ENCODE measurements at places on chromosomes 4 and X. TPM values are rescaled to one million over a fixed set of nuclear protein-coding genes. Genes with fewer than 3 reads are reported as not detected.
A peak's percentile ranks its signal among the peaks of the same experiment; 100 is the strongest.

DNA sequence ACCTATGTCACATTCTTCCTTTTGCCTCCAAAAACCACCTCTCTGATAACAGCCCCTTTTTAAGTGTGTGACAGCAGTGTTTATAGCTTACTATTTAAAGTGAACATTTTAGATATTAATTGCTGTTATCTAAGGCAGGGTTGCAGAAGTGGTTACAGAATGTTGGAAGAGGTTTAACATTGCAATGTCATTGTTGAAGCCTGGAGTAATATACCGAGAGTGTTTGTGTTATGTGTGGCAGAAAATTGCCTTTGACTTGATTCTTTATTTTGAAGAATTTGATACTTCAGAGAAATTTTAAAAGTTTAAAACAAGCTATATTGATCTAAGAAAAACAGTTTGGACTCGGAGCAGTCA, 37.1 kb downstream of the SMARCAD1 start:
- peaks cover 2% of the 10 kb centered on the region for H3K4me1 ChIP-seq
- no peaks in the 10 kb centered on the region for H3K27me3 ChIP-seq
- DNase-seq, result no peak
- H3K27ac ChIP-seq, result no peak overlapping the region
- H3K36me3 ChIP-seq, result peaks cover 41% of the 10 kb centered on the region

DNA sequence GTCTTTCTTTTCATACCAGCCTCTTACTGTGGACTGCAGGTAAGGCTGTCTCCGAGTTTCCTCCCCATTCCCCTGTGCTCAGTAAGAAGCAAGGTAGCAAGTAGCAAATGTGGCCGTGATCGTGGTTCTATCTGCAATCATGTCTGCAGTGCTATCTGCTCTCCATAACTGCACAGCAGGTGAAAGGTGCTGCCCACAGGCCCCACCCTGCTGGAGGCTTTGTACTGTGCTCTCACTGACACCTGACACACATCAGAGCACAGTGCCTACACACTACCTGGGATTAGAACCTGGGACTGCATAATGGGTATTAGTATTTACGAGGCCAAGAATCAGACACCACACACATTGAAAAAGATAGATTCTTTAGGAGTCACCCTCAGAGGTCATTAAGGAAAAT, 15.3 kb downstream of the PGRMC1 start:
- H3K27me3 ChIP-seq, result peaks cover under 1% of the 10 kb centered on the region
- DNase-seq, result no peak
- no peak overlapping the region for H3K4me3 ChIP-seq
- no peaks in the 10 kb centered on the region for H3K36me3 ChIP-seq

DNA sequence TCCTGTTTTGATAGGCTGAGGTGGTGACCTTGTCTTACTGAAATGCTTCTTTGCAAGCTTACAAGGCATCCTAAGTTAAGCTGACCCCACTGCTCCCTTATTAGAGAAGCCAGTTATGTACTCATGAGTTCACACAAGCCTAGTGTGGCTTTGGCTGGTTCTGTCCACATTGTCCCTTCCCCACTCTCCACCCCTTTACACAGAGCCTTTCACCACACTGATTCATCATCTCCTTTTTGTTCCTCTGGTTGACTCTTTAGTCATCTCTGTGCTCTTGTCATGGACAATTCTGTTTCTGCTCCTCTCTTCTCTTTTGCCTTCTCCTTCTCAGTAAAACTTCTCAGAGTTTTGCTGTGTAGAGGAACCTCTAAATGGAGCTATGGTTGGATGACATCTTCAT, 4.9 kb downstream of the CHRNA9 start:
- peaks cover 10% of the 10 kb centered on the region for H3K4me1 ChIP-seq
- no peak for DNase-seq
- H3K27ac ChIP-seq, result no peak overlapping the region

- peak; percentile 49 for DNase-seq
- H3K27ac ChIP-seq, result no peak overlapping the region
- H3K4me3 ChIP-seq, result no peak overlapping the region
- H3K36me3 ChIP-seq, result no peaks in the 10 kb centered on the region
Measured at GRCh38 chrX:70436343-70436742, 8.3 kb upstream of the DLG3 start.

DNA sequence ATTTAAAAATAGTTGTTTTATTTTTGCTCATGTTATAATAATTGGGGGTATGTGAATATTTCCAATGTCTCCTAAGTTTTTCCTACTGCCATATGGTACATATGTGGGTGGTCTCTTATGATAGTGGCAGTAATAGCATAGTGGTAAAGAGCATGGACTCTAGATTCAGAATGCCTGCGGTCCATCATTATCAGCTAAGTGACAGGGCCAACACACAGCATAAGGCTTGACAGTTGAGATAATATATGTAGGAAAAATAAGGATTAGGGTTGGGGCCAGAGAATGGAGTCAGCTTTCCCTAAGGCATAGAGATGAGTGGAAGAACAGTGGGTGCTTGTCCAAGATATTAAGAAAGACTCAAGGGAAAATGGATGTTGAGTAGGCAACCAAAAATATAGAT, 2707.5 kb downstream of the PCDH7 start:
- H3K4me3 ChIP-seq, result no peak overlapping the region
- H3K27me3 ChIP-seq, result no peaks in the 10 kb centered on the region
- H3K36me3 ChIP-seq, result no peaks in the 10 kb centered on the region
- DNase-seq, result no peak

GRCh38 chrX:107123750-107124149, 5.1 kb upstream of the RBM41 start:
- DNase-seq, result no peak
- H3K36me3 ChIP-seq, result no peaks in the 10 kb centered on the region
- H3K27me3 ChIP-seq, result no peaks in the 10 kb centered on the region
- peaks cover 5% of the 10 kb centered on the region for H3K4me1 ChIP-seq

DNA sequence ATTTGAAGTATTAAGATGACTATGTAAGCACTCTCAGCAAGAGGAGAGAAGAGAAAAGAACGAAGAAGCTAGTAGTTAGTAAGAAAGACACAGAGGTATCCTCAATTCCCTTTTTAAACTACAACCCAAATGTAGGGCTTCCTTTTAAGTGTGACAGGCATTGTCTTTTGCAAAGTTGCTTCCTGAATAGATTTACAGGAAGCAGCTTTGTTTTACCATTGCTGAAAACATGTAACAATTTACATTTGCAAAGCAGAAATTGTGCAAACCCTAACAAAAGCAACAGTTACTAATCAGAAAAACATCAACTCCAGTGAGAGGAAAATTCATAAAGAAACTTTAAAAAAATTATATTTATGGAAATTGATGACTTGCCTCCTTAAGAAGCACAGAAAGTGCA, 96.4 kb downstream of the FAM13A start:
- no peaks in the 10 kb centered on the region for H3K36me3 ChIP-seq
- H3K4me3 ChIP-seq, result no peak overlapping the region
- H3K27me3 ChIP-seq, result peaks cover 4% of the 10 kb centered on the region
- H3K4me1 ChIP-seq, result no peaks in the 10 kb centered on the region

DNA sequence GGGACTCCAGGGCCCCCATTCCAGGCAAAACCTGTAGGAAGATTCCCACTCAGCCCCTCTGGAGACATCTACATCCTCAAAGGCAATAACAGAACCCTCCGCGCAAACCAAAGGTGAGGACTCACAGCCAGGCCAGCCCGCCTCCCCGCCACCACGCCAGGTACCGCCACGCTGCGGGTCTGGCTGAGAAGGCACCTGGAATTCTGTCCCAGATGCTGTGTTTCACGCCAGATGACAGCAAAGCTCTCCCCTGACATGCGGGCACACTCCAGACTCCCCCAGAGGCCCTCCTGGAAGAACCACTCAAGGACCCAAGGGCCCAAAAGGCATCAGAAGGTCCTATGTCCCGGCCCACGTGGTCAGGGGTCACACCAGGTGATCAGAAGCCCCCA, 59.6 kb downstream of the FAM53A start:
- H3K36me3 ChIP-seq, result no peaks in the 10 kb centered on the region
- no peak overlapping the region for H3K4me3 ChIP-seq
- no peak for DNase-seq
- no peak overlapping the region for H3K27ac ChIP-seq
- no peaks in the 10 kb centered on the region for H3K4me1 ChIP-seq

DNA sequence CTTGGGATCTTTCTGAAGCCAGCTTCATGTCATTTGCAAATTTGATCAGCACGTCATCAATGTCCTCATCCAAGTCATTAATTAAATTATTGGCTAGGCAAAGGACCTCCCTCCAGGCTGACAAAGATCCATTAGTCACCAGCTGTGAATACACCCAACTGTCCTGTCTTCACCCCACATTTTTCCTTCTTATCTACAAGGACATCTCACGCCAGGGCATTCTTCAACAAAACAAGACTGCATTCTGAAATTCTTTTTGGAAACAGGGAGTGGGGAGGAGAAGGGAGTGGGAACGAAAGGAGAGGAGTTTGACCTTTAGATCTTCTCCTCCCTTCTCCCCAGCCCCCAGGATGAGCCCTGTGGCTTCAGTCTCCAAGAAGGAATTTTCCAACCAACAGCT, 32.7 kb downstream of the NLGN3 start:
- H3K27ac ChIP-seq, result no peak overlapping the region
- DNase-seq, result no peak
- no peak overlapping the region for H3K4me3 ChIP-seq
- peaks cover 12% of the 10 kb centered on the region for H3K4me1 ChIP-seq

- DNase-seq, result no peak
- H3K4me3 ChIP-seq, result no peak overlapping the region
- no peaks in the 10 kb centered on the region for H3K4me1 ChIP-seq
- H3K27ac ChIP-seq, result no peak overlapping the region
Measured at GRCh38 chr4:119736559-119736958, 108.0 kb upstream of the PDE5A start.

GRCh38 chr4:153651116-153651515, 33.0 kb upstream of the TLR2 start:
- no peak overlapping the region for H3K4me3 ChIP-seq
- peaks cover 6% of the 10 kb centered on the region for H3K27me3 ChIP-seq
- H3K36me3 ChIP-seq, result no peaks in the 10 kb centered on the region
- peaks cover 20% of the 10 kb centered on the region for H3K4me1 ChIP-seq
- DNase-seq, result no peak

GRCh38 chrX:79325263-79325958, 41.7 kb downstream of the ITM2A start:
- H3K27ac ChIP-seq, result peak overlapping the region; percentile 74
- no peaks in the 10 kb centered on the region for H3K27me3 ChIP-seq
- H3K4me3 ChIP-seq, result peak overlapping the region; percentile 64
- H3K36me3 ChIP-seq, result no peaks in the 10 kb centered on the region
- H3K4me1 ChIP-seq, result peaks cover 8% of the 10 kb centered on the region

DNA sequence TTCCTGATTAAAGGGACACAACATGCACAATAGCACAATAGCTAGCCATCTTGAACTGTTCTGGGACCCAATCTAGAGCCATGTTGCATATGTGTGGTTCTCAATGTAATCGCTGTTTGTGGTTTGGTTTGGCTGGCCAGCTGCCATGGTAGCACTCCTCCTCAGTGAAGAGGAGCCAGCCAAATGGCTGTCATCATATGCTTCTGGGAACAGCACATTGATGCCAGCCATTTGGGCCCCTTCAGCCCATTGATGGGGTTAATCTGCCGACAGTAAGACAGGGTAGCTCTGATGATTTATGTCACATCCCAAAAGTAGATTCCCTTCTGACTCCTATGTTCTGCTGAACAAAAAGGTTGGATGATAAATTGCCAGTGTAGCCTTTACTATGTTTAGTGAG, 48.5 kb downstream of the AWAT2 start:
- no peak overlapping the region for H3K4me3 ChIP-seq
- no peaks in the 10 kb centered on the region for H3K27me3 ChIP-seq
- H3K27ac ChIP-seq, result no peak overlapping the region
- H3K4me1 ChIP-seq, result no peaks in the 10 kb centered on the region
- no peaks in the 10 kb centered on the region for H3K36me3 ChIP-seq

GRCh38 chr4:184666670-184667069, 17.1 kb downstream of the PRIMPOL start:
- H3K36me3 ChIP-seq, result peaks cover 30% of the 10 kb centered on the region
- no peak for DNase-seq
- peak overlapping the region; percentile 62 for H3K27ac ChIP-seq
- peaks cover 36% of the 10 kb centered on the region for H3K4me1 ChIP-seq

GRCh38 chr4:22334155-22334554, 181.7 kb downstream of the ADGRA3 start:
- H3K4me3 ChIP-seq, result no peak overlapping the region
- H3K27ac ChIP-seq, result no peak overlapping the region
- no peak for DNase-seq
- no peaks in the 10 kb centered on the region for H3K36me3 ChIP-seq
- no peaks in the 10 kb centered on the region for H3K4me1 ChIP-seq
- H3K27me3 ChIP-seq, result no peaks in the 10 kb centered on the region

DNA sequence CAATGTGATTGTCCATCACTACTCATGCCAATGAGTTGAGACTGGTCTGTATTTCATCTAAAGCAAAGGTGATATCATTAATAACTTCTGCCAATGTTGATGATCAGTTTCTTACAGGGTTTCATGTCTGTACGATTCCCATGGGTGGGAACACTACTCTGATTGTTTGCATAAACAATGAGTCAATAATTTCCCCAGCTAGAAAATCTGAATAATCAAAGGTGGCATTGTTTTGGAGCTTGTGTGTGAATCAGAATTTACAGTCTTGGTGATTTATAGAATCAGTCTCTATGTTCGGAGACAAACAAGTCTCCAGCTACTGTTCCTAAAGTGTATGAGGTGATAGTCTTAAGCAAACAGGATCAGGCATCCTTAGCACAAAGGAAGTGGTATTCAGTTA, 35.5 kb upstream of the PARM1 start:
- H3K4me1 ChIP-seq, result no peaks in the 10 kb centered on the region
- H3K27ac ChIP-seq, result no peak overlapping the region
- no peaks in the 10 kb centered on the region for H3K27me3 ChIP-seq
- no peak for DNase-seq
- H3K36me3 ChIP-seq, result no peaks in the 10 kb centered on the region
- no peak overlapping the region for H3K4me3 ChIP-seq

DNA sequence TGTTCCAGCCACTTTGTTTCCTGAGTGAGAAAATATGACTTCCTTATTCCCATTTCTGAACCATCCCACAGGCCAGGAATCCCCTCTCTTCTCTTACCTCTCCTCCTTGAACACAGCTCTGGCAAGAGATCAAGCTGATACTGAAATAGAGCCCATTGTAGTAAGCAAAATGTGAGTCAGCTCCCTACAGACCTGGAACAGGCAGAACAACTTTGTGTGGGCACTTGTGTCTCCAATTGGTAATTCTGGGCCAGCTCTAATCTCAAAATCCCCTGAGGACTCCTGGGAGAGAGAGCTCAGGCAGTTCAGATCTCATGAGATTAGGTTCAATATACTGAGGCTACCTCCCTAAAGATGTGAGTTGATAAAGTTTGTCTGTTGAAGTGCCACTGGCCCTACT, 213.5 kb downstream of the GUCY2F start:
- no peak overlapping the region for H3K27ac ChIP-seq
- H3K36me3 ChIP-seq, result no peaks in the 10 kb centered on the region
- DNase-seq, result no peak
- H3K27me3 ChIP-seq, result no peaks in the 10 kb centered on the region

MAGEC1 gene
- not detected for total RNA-seq

RAB39B gene
- 12.9 TPM for total RNA-seq

CXCL11 gene
- total RNA-seq, result 0.40 TPM

HPF1 gene
- 18.3 TPM for total RNA-seq

FMR1 gene
- total RNA-seq, result 55.1 TPM

ZNF41 gene
- 9.5 TPM for total RNA-seq

USP53 gene
- 6.1 TPM for total RNA-seq

TLR8 gene
- not detected for total RNA-seq

CRMP1 gene
- total RNA-seq, result 0.16 TPM

COL4A6 gene
- total RNA-seq, result not detected
